Activated CD4-positive, CD25-positive, alpha-beta regulatory T cell treated with anti-CD3 and anti-CD28 coated beads, Interleukin-2, amount 50 U/mL, for 72 hours (primary cell): ENCODE measurements at places on chromosomes 1 and 21.

DNA sequence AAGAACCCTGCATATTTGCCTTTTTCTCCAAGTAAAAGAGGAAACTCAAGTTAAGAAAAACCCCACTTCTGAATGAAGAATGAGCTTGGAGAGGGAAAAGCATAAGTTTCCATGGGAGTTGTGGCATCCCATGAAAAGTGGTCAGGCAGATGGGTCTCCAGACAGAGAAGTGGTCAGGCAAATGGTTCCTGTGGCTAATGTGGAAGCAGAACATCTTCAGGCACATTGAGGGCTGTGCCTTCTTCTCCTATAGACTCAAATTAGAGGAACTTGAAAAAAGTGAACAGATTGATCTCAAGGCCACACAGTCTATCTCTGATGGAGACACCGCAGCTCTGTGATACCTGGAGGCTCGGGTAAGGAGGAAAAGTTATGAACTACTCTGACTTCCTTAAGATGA is 55.7 kb upstream of the KIRREL1 start:
- DNase-seq = no peak

- no peak for DNase-seq
These were observed 42.2 kb downstream of the LRRC53 start for GRCh38 chr1:74470251-74470650.

DNA sequence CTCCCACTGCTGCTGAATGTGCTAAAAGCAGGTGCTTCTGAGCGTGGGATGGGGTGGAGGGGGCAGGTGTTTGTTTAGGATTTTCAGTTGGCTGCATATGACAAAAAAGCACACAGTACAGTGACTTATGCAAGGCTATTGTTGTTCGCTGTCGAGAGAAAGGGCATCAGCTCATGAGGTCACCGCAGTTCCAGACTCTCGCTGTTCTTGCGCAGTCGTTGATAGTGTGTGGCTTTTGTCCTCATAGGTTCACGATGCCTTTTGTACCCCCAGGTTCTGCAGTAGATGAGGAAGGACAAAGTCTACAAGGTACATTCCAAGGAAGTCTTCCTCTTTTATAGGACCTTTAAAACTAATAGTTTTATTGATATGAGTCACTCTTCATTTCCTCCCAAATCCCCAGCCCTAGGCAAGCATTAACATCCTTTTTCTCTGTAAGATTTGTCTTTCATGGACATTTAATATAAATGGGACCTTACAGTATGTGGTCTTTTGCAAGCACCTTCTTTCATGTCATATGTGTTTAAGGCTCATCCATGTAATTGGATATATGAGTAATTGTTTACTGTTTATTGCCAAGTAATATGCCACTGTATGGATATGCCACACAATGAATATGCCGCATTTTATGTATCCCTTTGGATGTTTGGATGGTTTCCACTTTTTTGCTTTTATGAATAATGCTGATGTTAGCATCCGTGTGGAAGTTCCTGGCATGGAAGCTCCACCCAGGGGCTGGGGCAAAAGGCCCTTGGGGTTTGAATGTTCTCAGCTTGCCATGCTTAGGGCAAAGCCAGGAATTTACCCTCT is 14.5 kb upstream of the NLRP3 start:
- DNase-seq = no peak

- DNase-seq = no peak
These were observed 206.1 kb downstream of the TM2D1 start for GRCh38 chr1:61518670-61519400.

GRCh38 chr1:245116131-245116530 is 38.7 kb upstream of the KIF26B start:
- no peak for DNase-seq
